Nephron progenitor cell (in vitro differentiated cells): ENCODE measurements at places on chromosomes 6 and 20.

- DNase-seq = peak; percentile 66
These were observed 34.3 kb upstream of the ZBP1 start for GRCh38 chr20:57654363-57654997.

DNA sequence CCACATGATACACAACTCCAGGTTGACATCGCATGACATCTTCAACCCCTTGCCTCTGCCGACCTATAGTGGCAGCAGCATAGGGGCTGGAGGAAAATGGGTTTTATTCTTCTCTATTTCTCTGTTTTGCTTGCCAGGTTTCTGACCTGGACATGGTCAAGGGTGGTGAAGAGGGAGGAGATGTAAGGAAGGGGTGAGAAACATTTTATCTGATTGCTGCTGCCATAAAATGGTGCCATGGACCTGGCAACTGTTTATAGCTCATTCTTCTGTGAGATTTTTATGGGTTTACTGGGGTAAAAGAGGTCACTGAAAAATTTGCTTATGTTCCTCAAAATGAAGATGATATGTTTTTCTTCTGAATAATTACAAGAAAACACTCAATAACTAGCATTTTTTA, 266.7 kb upstream of the FOXQ1 start:
- DNase-seq = no peak

DNA sequence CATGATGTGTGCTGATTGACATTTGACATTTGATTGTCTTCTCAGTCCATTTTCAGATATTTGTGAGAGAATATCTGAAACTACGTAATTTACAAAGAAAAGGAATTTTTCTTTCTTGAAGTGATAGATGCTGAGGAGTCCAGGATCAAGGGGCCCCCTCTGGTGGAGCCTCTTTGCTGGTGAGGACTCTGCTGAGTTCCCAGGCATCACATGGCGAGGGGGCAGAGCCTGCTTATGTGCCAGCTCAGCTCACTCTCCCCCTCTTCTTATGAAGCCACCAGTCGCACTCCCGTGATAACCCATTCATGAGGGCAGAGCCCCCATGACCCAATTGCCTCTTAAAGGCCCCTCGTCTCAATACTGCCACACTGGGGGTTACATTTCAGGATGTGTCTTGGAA, 91.3 kb downstream of the RPP40 start:
- DNase-seq = no peak

DNA sequence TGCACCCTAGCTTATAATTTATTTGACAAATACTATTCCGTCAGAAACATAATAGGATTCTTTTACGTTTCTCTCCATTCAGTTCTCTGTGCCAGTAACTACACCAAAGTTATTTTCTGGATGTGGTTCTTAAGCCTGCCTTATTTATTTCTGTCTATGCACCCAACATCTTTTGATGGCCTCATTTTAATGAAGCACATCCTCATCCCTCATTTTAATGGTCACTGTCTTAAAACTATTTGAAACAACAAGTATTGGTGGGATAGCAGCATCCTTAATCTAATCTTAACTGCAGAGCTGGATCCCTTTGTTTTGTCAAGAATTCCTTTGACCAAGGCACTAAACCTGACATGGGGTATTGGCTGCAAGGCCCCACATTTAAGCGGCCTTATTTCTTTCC, 11.0 kb downstream of the FAM135A start:
- no peak for DNase-seq

DNA sequence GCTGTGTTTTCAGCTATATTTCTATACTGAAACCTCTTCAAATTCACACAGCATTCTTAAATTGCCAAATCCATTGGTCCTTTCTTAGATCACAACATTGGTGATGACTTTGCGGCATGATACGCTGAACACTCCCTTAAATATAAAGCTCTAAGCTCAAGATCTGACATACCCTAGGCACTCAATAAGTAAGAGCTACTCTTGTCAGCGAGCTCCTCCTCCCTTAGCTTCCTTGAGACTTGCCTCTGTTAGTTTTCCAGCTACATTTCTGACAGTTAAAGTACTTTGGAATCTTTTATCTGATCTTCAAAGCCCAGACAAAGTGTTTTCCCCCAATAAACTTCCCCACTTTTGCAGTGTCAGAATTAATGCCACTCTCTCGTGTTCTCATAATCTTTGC, 117.0 kb downstream of the HIVEP2 start:
- DNase-seq = no peak

- DNase-seq = no peak
These were observed 6.7 kb downstream of the RAET1G start for GRCh38 chr6:149915970-149916865.

- DNase-seq = no peak
These were observed 65.4 kb downstream of the ARHGAP18 start for GRCh38 chr6:129644567-129645015.

DNA sequence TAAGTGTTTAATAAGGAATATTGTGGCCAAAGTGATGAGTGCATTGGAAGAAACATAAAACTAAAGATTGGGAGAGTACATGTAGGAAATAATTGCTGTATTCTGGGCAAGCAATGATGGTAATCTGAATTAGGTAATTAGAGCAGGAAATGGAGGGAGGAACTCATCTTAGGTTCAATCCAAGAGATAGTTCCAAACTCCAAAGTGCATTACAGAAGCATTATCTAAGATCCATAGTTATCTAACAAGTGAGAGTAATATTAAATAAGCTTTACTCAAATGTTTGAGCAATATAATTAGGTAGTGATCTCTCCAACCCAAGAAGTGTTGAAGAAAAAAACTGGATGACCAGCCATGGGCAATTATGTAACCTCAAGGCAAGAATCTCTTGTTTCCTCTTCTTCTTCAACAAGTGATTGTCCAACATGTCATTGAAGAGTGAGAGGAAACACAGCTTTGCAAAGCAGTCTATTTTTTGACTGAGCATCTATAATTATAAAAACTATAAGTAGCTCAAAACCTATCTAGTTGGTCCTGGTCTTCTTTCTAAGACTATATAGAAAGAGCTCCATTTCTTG, 181.2 kb upstream of the TNFAIP3 start:
- no peak for DNase-seq

DNA sequence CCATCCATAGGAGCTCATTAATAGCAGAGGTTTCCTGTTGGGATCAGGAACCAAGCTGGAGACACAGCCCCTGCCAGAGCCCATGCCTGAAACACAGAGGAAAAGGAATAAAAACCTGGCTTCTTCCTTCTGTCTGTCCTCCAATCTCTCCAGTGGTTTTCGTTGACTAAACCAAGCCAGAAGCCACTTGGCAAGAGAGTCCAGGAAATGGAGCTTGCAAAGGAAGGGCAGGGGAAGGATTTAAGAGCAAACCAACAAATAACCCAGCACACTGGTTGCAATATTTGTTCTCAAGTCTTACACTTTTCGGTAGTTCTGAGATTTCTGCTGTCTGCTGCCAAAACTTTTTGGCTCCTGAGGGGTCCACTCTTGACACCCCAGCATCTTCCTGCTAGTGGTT, 137.0 kb upstream of the BMP2 start:
- DNase-seq = no peak

DNA sequence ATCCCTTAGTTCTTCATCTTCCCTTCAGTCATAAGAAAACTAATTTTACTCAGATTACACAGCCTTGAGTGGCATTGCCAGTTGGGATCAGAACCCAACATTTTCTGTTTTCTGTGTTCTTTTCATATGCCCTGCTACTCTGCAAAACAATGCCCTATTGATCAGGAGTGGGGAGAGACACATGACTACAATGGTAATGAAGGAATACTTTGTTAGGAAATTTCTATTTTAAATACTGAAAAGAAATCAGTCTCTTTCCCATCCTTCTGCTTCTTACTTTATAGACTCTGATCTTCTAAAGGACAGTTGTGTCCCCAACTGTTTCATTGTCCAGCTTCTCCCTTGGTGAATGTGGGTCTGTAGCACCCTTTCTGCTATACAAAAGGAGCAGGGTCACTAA, 5.5 kb upstream of the PKIB start:
- no peak for DNase-seq

- no peak for DNase-seq
These were observed 383.4 kb downstream of the GRIK2 start for GRCh38 chr6:101776919-101777350.

DNA sequence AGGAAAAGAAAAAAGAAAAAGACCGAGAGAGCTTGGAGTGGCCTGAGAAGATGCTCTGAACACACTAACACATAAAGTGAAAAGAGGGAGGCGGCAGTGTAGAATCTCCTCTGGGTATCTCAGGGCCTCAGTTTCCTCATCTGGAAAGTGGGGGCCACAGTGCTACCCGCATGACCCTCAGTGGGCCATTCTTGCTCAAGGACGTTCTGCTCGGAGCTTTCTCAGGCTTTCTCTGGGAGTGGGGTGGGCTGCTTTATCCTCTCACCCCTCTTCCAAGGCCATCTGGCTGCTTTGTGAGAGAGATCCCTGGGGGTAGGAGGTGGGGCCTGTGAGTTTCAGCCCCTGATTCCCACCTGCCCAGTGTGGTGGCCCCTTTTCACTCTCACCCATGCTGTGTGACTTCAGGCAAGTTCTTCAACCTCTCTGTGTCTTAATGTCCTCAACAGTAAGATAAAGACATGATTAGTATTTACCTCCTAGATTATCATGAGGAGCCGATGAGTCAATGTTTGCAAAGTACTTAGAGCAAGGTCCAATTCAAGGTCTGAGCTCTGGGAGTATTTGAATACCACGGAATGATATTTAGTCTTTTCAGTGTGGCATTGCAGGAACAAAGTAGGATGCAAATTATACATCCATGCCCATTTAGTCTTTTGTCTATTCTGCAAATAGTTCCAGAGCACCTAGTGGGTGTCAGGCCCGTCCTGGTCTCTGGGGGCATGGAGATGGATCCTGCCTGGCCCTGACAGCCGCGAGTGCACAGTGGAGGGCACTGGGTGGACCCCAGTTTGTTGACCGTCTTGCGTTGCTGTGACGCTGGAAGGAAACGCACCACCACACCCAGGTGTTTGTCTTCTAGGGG, 34.3 kb downstream of the SRC start:
- no peak for DNase-seq

DNA sequence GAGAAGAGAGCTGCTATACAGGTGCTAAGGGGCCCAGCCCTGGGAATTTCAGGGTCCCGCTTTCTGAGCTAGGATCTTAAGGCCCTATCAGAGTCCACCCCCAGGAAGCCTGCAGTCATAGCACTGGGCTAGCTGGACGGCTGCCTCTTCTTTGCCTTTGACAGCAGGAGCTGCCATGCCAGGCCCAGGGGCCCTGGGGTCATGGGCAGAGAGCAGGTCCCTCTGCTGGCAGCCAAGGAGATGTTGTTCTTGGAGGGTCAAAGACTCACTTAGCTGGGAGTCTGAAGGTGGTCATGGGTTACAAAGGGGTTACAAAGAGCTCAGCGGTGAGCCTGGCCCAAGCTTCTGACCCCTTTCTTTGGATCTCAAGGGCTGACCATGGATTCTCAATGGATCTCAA, 52.7 kb downstream of the RPP21 start:
- peak; percentile 16 for DNase-seq

GRCh38 chr20:47765271-47765670, 20.0 kb downstream of the SULF2 start:
- DNase-seq = no peak

- DNase-seq = no peak
These were observed 34.6 kb downstream of the KCNS1 start for GRCh38 chr20:45066372-45066771.

GRCh38 chr6:140572129-140572528, 1197.7 kb upstream of the CITED2 start:
- DNase-seq = no peak

DNA sequence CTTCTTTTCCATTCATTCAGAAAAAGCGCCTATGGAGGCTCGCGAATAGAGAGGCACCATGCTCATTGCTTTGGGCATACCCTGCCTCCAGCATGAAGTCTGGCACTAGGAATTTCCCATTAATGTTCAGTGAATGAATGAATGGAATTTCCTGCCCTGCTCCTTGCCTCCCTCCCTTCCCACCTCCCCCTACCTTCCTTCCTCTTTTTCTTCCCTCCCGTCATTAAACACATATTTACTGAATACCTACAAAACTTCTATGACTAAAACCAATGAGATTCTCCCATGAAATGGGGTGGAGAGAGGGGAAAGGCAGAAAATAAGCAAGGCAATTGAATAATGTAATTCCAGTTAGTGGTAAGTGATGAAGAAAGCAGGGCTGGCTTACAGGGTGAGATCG, 213.8 kb upstream of the AGPAT4 start:
- no peak for DNase-seq

DNA sequence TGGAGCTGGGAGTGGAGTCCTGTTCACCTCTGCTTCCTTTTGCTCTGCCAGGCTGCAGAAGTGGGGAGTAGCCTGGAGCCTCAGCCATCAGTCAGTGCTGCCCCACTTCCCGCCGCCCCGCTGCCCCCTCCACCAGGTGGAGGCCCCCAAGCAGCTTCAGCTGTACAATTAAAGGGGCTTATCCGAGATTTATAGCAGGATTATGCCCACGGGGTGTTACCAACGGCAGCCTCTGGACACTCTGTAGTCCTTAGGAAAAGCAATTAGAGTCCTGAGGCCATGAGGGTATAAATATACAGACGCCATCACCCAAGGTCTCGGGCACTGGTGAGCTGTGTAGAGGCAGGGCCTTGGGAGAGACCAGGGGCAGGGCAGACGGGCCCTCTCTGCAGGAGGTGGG, 55.4 kb downstream of the GRM4 start:
- DNase-seq = no peak

DNA sequence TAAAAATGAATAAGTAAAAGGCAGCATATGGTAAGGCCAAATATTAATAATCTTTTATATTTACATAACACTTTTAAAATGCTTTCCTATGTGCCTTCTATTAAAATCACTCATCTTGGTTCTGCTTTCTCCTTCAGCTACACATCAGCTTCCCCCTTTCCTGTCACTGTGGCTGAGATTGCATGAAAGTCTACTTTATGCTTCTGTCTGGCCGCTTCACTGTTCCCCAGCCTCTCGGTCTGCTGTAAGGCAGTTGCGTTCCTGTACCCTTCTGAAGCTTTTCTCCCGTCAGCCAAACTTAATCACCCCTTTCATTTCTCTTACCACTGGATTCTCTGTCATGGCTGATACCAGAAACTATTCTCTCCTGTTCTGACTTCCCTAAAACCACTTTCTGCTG, 34.6 kb downstream of the SOX4 start:
- no peak for DNase-seq

GRCh38 chr6:137471986-137472385, 22.2 kb downstream of the OLIG3 start:
- no peak for DNase-seq

DNA sequence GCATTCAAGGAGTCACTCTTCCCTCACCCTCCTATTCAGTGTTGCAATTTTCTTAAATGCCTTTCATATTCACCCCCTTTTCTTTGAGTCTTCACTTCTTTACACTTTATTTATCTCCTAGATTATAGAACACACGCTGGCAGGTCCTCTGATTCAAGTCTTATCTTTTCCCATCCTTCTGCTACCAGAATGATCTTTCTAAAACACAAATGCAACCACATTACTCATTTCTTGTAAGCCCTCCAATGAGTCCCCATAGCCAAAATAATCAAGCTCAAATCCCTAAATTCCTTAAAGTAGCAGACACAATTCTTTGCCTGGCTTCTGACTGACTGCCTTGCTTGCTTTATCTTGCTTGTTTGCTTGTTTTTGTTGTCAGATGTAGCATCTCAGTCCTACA, 920.0 kb downstream of the TFAP2A start:
- no peak for DNase-seq

GRCh38 chr20:46485431-46485830, 27.9 kb downstream of the ZNF334 start:
- no peak for DNase-seq

GRCh38 chr6:8549074-8549790, 113.9 kb upstream of the SLC35B3 start:
- DNase-seq = no peak
